Placental epithelial cell (primary cell): ENCODE measurements at places on chromosomes 7 and 10. TPM values are rescaled to one million over a fixed set of nuclear protein-coding genes. Genes with fewer than 3 reads are reported as not detected.

PON1 gene
- total RNA-seq = not detected in 2 replicates

CDK14 gene
- total RNA-seq = 15.4 and 16.1 TPM in 2 replicates

TEX36 gene
- under 0.01 and 0.54 TPM in 2 replicates for total RNA-seq

ENKUR gene
- total RNA-seq = 0.39 and 1.1 TPM in 2 replicates

BLNK gene
- total RNA-seq = 14.1 and 25.5 TPM in 2 replicates

TEX47 gene
- total RNA-seq = not detected in 2 replicates

TAS2R5 gene
- total RNA-seq = 2.6 and 3.5 TPM in 2 replicates

UNCX gene
- not detected in 2 replicates for total RNA-seq

SPDYE16 gene
- under 0.01 and 0.39 TPM in 2 replicates for total RNA-seq

LOXL4 gene
- 3.8 and 5.5 TPM in 2 replicates for total RNA-seq
